ENCODE measurements at places on chromosomes 2 and 18.

- no peak for DNase-seq
Observed at GRCh38 chr18:12041561-12041960, 52.1 kb upstream of the ANKRD62 start.

DNA sequence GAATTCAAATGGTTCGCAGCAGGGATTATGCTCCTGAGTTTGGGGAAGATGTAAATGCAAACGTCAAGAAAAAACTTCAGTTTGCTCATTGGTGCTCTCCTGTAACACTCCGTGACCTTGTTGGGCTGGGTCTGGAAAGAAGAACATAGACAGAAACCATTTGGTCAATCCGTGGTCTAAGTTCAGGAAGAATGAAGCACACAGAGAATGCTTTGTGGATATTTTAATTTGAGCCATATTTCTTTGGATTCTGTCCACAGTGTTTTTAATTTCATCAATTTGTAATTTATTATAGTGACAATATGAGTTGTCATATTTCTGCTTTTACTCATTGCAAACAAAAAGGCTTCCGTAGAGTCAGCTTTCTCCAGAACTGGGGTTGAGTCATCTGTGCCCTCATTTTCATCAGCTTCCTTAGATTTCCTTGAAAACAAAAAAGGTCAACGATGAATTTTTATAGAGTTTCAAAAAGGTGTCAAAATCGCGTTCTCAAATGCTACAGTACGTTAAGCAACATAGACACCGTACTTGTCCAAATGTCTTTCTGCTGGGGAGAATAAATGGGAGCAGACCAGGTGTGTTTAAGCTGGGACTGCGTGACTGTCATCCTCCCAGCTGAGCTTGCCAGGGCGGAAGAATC, 606.4 kb downstream of the RNF144A start:
- no peak for DNase-seq

- DNase-seq, result no peak
Observed at GRCh38 chr2:85846411-85846810, 42.4 kb downstream of the ST3GAL5 start.

DNA sequence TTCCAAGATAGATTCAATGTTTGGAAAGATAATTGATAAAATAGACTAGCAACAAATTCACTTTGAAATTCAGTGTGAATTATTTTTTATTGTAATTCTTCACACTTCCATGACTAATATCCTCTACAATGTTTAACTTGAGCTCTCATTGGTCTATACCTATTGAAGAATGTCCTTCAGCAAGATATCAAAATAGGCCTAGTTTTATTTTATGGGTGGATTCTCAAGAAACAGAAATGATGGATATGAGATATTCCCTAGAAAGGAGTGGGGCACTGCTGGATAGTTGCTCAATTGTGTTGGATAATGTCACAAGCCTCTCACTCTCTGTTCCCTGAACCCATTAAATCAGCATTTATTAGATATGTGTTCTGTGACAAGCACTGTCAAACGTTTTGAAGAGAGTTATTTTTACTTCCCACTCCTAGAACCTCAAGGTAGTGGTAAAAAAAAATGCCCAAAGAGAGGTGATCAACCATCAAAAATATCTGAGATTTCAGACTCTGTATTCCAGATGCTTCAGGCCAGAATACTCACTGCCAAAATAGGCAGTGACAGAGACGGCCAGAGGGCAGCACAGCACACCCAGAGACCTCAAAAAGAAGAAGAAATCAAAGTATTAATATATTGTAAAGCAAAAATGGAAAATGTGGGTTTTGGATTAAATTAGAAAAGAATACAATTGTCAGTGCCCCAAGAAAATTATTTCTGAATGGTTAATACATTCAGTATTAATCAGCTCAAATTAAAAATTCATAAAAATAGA, 87.5 kb downstream of the TRIB2 start:
- no peak for DNase-seq

GRCh38 chr2:241040081-241040803, 41.8 kb downstream of the SNED1 start:
- no peak for DNase-seq

DNA sequence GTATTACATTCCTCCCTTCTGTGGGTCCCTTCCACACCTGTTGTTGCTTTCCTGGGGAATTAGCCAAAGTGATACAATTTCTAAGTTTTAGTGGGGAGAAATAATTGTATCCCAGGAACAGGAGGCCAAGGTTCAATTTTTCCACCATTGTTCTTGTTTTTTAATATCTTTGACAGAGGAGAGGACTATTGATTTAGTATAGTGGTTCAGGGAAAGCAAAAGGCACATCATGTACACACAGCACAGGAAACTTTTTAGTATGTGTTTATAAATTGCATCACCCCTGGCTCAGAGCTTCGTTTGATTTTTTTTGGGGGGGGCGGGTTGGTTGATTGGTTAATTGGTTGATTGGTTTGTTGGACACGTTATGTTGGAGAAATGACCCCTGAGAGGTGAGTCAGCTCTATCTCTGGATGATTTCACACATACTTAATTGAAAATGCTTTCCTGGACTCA, 431.6 kb downstream of the PID1 start:
- DNase-seq, result no peak

DNA sequence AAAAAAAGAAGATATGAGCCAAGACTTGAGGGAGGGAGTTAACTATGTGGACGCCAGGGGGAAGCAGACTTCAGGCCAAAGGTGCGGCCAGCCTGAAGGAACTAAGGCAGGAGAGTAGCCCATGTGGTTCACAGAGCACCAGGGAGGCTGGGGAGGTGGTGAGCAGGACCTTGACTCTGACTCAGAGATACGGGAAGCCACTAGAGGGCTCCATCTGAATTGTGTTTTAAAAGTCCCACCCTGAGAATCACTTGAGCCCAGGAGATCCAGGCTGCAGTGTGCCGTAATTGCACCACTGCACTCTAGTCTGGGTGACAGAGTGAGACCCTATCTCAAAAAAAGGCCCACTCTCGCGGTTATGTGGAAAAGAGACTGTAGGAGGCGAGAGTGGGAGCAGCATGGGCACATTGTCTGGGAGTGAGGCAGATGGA, 12.3 kb downstream of the CEP192 start:
- DNase-seq, result peak; percentile 79

DNA sequence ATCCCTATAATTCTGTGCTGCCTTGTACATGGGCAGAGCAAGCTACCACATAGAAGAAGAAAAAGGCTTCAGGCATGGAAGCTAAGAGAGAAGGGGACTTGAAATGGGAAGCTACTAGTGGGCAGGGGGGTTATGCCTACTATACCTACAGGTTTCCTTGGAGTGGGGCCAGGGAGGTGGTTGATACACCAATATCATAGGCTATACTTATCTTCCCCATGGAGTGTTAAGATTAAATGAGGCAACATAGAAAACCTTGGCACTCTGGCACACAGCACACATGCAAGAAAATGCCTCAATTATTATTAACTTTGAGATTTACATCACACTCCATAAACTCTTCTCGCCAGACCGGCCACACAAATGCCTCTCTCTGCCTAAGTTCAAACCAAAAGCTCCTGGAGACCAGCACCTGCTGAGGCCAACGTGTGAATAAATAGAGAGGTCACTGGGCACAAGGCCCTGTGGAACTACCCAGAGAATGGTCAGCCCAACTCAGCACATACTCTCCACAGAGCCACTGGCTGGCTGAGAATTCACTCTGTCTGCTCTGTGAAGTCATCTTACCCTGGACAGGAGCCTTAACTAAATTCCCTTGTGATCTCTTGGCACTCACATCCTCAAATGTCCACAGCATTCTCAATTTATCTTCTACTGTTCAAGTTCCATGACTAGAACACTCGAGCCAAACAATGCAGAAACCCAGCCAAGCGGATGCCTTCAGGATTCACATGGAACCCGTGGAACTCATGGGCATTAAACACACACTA, 498.7 kb downstream of the BCL11A start:
- DNase-seq, result no peak

GRCh38 chr2:16141641-16141921, 201.2 kb downstream of the MYCN start:
- DNase-seq, result no peak

GRCh38 chr2:113209646-113210171, 35.9 kb downstream of the PSD4 start:
- DNase-seq, result no peak

DNA sequence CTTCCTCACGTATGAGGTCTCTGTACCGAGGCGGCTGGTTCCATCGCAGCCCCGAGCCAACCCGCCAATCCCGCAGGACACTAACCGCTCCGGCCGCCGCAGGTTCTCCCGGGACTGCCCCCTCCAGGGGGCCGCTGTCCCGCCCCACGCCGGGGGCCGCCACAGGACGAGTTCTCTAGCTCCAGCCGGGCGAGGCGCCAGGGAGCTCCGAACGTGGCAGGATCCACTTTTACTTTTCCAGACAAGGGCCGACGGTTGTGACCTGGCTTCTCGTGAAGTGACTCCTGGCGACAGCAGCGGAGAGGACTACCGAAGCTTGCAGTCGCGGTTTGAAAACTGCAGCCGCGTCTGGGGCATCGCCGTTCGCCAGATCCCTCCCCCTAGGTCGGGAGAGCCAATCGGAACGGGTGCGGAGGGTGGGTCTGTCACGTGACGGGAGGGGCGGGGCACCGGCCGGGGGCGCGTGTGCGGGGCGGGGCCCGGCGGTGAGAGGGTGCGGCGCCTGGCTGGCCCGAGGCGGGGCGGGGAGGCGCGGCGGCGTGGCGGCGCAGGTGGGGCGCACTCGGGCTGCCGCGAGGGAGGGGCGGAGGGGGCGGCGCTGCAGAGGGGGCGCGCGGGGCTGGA, at the start of gene STK17B:
Gene STK17B (minus strand): TSS at position 331 of the 624 bp plus-strand sequence. CDS start 8,195 bp downstream, outside the sequence.
- DNase-seq, result peak; percentile 98

- no peak for DNase-seq
Observed at GRCh38 chr18:78239090-78239457, 740.5 kb upstream of the SALL3 start.

DNA sequence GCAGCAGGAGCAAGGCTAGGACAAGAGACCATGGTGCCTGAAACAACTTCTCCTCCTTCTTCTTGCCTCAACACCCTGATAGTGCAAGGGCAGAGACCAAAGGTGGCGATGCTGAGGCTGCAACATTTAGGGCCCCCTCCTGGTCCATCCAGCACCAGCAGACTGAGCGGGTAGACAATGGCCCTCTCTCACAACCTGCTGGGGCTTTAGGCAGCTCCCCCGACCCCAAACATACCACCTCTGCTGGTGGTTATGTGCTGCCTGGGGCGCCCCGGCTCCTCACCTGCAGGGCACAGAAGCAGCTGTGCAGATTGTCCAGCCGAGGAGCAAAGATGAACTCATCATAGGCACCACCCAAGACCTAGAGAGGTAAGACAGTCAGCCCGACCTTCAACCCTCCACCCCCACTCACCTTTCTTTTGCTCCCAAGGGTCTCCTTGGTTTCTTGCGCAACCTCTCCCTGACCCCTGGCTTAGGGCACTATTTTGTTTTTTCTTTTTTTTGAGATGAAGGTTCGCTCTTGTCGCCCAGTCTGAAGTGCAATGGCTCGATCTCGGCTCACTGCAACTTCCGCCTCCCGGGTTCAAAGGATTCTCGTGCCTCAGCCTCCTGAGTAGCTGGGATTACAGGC, 3.5 kb downstream of the DNPEP start:
- peak; percentile 30 for DNase-seq

GRCh38 chr2:230226051-230226551, 565 bp downstream of the SP140 start:
- no peak for DNase-seq

DNA sequence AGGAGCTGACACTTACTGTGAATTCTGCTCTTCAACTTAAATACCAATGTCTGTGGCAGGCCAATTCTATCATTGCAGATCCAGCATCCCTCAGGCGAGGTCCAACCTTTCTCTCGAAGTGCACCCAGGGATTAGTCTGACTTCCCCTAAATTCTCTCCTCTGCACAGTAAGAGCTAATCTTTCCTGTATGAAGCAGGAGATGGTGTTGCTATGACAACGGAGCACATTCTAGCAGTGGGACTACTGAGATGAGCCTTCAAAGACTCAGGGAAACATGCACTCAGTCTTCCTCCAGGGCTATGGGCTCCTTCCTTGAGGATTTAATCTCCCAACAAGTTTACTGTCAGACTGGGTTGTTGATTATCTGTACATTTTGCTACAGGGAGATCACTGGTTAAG, 176.3 kb downstream of the NOL4 start:
- DNase-seq, result no peak

GRCh38 chr2:222577341-222577740, 78.6 kb downstream of the FARSB start:
- no peak for DNase-seq

DNA sequence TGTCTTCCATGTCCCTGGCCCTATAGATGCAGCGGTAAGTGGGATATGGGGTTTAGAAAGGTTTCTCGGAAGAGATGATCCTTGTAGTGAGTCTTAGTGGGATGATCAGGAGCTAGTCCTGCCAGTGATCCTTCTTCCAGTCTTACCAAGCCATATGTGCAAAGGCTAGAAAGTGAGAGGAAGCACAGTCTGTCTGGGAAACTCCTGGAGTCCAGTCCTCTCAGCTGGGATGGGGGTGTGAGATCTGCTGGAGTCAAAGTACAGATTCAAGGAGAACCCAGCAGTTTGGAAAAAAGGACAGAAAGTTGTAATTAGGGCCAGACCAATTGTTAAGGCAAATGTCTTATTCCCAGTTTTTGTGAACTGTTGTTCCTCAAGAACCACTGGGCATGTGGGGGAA, 83.3 kb downstream of the LIMS1 start:
- DNase-seq, result no peak

DNA sequence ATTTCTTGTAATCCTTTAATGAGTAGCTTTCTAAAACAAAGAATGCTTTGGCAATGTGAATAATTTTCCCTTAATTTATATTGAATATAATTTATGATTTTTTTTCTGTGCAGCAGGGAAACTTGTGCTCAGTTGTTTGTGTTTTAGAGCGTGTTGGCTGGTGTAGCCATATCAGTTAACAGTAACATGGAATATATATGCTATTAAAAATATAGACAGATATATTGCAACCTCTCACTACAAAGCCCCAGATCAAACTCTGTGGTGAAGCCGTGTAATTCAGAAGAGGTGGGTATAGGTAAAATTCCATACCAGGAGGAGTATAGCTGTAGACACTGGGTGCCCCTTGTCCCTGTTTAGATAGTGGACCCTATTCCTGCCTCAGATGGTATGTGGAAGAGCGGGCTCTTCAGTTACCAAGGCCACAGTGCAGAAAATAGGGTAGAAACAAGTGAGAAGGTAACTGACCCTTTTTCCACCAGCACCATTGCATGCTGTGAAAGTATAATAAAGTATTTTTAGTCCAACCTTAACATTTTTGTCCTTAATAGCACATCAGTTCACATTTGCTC, 18.1 kb upstream of the RASGRP3 start:
- no peak for DNase-seq

GRCh38 chr2:96129528-96130120, 8.7 kb downstream of the ASTL start:
- DNase-seq, result no peak

- DNase-seq, result no peak
Observed at GRCh38 chr2:16223161-16223840, 283.0 kb downstream of the MYCN start.

Data from iPS-NIHi11 (cell line).